ENCODE measurements at places on chromosomes 5 and 9.
A peak's percentile ranks its signal among the peaks of the same experiment; 100 is the strongest.

DNA sequence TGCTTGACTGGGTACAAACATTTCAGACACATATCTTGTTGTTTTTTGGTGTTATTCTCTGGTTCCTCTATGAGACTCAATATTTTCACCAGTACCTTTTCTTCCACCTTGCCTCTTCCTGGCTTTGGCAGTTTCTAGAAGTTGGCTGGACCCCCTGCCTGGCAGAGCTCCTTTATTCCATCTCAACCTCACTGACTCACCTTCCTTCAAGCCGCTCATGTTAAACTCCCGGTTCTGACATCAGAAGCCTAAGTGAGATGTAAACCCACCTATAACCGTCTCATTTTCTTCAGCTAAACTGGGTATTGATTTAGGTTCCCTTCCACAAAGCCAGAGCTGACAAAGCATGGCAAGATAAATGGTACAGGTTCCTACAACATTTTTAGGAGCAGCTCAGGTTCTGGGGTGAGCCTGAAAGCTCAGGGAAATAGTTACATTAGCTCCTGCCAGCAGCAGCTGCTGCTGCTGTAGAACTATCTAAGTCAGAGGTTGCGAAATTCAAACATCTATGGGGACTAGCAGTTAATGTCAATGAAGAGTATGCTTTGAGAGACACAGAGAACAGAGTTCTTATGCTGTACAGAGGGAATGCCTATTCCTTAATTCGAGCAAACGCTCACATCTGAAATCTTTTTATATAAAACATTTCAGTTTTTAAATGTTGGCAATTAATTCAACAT is 197.1 kb upstream of the NR3C1 start:
- no peak for DNase-seq

- DNase-seq, result no peak
These were observed 45.1 kb downstream of the ERMP1 start for GRCh38 chr9:5787759-5788302.

DNA sequence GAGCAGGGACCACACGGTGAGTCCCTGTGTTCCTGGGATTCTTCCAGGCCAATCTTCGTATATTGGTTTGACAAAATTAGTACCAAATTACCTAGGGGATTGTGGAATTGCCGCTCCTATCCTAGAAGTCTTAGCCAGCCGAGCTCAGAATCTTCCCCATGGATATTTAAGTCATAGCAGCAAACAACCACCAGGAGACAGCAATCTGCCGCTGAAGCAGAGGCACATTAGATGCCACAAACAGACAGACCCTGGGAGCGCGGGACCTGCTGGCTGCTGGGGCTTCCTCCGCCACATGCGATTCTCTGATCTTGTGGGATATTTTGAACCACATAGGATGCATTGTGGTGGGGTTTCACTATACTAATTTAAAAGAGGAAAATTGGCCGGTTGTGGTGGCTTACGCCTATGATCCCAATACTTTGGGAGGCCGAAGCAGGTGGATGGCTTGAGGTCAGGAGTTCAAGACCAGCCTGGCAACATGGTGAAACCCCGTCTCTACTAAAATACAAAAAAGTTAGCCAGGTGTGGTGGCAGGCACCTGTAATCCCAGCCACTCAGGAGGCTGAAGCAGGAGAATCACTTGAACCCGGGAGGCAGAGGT is 31.7 kb upstream of the ZBTB43 start:
- DNase-seq, result no peak

- no peak for DNase-seq
These were observed 2.3 kb downstream of the EFNA5 start for GRCh38 chr5:107668154-107669095.

DNA sequence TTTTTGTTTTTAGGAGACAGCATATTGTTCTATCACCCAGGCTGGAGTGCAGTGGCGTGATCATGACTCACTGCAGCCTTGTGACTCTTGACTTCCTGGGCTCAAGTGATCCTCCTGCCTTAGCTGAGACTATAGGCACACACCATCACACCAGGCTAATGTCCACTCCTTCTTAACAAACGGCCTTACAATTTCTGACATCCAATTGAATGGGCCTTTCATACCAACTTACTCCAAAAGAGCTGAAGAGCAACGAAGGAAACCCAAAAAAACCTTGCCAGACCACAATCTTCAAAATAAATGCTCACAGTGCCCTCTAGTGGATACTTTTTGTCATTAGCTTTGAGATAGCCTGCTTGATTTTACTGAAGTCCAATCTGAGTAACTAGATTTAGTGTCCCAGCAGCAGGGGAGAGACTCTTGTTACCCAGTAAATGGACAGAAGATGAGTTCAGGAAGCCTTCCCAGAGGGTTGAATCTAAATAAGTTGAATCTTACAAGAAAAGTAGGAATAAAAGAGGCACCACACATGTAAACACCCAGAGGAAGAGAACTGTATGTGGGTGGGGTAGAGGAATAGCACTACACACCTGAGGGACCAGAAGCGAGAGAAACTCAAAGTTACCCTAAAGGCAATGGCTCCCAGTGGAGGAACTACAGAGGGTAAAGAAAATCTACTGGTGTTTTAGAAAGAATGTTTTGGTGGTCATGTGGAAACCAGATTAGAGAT is 9.3 kb downstream of the ZNF622 start:
- DNase-seq, result peak; percentile 41

GRCh38 chr5:138234651-138235050 is 21.5 kb upstream of the CDC23 start:
- DNase-seq, result no peak

DNA sequence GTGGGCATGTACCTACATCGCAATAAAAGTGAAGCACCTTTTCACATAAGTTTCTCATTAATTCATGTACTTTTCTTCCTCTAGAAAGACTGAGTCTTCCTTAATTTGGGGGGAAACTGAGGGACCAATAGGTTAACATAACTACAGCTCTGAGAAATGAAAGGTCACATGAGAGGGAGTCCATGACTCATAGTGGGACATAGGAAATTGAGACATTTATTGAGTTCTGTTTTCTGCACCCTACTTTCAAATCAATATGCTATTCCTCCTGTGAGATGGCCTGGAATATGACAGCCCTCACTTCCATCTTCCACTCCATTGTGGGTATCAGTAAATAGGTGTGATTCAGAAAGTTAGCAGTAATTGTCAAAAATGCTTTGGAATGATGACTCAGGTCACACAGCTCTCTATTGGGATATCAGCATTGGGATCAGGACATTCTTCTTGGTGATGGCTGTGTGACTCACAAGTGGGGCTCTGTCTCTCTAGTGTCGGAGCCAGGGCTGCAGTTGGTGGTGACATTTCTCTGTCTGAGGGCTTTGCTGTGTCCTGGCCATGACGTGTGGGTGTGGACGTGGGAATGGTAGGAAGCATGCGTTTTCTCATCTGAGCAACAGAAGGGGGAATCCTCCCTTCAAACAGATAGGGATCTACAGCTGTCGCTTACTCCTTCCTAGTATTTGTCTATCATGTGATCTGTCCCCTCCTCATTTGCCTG is 125.0 kb downstream of the TRIO start:
- DNase-seq, result no peak

- no peak for DNase-seq
These were observed 50.5 kb downstream of the COMMD10 start for GRCh38 chr5:116135344-116135743.

GRCh38 chr5:53430618-53431252 is 49.7 kb upstream of the FST start:
- no peak for DNase-seq
